ENCODE measurements at places on chromosomes 1 and 21.

DNA sequence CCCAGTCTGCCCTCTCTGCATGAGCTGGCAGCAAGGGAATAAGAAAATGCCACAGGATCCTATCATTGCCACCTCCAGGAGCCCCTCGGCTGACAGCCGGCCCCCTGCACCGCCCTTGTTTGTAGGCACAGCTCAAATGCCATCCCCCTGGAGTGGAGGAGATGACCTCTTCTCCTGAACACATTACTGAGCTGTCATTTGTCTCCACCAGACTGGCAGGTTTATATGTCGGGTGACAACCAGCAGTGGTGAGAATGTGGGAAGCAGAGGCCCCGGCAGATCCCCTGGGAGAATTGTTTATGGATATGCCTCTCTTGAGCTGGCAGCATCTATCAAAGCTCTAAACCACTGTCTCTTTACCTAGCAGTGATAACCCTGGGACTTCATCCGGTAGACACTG, 135.4 kb upstream of the FMN2 start:
- DNase-seq: no peak

DNA sequence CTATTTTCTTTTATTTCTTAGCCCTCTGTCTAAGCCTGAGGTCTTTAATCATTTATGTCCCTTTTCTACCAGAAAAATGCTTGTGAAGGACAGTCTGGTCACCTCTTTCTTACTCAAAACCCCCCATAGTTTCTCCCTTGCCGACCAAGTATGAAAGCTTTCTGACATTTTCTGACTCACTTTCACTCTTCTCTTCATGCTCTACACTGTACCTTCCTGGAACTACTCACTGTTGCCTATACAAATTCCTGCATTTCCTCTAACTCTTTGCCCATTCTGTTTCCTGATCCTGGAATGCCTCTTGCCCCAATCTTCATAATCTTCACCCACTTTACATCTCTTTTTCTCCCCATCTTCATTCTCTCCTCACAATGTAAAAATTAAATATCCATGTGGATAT, 380.0 kb downstream of the HHIPL2 start:
- DNase-seq: no peak

- no peak for DNase-seq
These were observed 157.1 kb downstream of the DSCAM start for GRCh38 chr21:40689840-40690360.

DNA sequence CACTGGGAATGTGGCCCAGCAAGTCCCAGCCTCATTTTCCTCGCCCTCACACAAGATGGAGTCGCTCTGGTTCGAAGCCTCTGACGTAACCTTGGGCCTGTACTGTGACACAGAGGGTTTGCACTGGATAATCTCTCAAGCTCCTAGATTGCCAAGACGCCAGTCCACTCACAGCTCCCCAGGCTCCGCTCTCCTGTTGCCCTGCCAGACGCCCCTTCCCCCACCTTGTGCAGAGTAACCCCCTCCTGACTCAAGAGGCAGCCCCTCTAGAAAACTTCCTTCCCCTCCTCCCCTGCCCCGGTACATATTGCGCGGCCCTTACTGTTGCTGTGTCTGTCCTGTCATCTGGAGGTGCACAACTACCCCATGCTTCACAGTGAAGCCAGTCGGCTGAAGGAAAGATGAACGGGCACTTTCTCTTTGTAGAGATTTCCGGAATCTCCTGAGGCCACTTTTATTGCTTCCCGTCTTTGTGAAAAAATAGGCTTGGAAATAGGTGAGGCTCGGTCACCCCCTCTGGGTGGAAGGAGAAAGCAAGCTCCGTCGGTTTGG, 981 bp upstream of the KIAA1614 start:
- no peak for DNase-seq

GRCh38 chr1:91092503-91092902, 70.7 kb upstream of the ZNF644 start:
- no peak for DNase-seq

DNA sequence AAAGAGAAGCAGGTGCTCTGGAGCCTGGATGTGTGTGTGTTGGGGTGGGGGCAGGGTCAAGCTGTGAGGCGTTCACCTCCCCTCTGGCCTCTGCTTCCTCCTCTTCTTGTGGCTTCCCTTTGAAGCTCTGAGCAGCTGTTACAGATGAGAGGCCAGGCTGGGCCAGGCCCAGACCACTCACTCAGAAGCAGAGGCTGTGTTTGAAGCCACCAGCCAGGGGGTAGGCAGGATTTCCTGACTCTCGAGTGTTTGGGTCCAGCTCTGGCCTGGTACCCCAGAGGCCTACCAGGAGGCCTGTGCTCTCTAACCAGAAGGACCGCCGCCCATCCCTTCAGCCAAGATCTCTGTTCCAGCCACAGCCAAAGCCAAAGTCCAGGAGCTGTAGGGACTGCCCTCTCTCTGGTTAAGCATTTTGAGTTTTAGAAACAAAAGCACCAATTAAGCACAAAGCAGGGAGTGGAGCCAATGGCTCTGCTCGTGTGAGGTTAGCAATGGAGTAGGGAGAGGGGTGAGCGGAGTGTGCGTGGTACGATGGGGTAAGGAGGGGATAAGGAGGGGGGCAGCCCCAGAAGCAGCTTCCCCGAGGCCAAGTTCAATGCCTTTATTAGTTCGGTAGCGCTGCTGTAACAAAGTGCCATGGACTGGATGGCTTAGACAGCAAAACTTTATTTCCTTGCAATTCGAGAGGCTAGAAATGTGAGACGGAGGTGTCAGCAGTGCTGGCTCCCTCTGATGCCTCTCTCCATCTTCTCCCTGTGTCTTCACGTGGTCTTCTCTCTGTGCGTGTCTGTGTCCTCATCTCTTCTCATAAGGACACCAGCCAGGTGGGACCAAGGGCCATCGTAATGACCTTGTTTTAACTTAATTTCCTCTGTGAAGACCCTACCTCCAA, 20.5 kb downstream of the RCSD1 start:
- no peak for DNase-seq

- DNase-seq: no peak
These were observed 73.5 kb upstream of the NGF start for GRCh38 chr1:115411371-115412063.

- no peak for DNase-seq
These were observed 113.4 kb upstream of the HOOK1 start for GRCh38 chr1:59701376-59701775.

DNA sequence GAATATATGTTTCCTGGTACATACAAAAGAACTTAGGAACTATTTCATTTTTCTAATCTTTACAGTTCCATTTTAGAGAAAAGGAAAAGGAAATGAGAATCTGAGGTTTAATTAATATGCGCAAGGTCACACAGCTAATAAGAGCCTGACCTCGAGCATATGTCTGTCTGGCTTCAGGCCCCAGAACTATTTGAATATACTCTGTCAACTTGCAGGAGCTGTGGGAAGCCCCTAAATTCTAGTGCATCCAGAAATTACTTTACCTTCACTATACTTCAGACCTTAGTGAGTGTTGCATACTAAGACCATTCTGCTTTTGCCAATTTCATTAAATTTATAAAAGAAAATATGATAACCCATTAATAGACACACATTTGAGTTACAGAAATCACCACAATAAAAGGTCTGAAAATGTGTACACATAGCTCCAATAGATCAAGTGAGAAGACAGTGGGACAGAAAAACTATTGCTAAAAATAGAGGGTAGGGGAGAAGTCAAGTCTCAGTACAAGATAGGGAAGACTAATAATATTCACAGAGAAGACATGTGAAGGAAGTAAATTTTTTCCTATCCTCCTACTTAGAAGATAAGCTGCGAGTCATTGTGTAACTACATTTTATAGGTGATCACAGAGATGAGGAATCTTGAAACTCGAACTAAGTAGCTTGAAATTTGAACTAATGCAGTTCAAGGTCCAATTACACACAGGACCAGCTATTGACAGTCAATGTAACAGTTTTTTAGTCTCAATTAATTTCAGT, 3.8 kb downstream of the RGS13 start:
- DNase-seq: no peak

GRCh38 chr1:219031809-219032208, 141.9 kb upstream of the LYPLAL1 start:
- no peak for DNase-seq

- no peak for DNase-seq
These were observed 19.0 kb downstream of the TEX35 start for GRCh38 chr1:178531887-178532286.

DNA sequence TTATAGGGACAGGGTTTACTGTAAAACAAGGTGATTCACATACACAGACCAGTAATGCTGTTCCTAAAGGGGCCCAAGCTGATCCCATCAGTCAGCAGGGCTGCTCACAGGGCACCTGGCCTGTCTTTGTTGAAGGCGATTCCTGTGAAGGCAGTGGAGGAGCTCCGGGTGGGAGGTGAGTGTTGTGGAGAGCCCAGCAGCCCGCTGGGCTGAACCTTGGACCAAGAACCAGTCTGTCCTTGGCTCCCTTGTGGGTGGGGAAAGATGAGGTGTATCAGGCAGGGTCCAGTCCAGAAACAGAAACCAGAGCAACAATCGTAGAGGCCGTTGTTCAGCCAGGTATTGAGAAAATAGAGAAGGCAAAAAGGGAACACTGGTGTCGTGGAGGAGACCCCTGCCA, 12.5 kb downstream of the PDXK start:
- no peak for DNase-seq

DNA sequence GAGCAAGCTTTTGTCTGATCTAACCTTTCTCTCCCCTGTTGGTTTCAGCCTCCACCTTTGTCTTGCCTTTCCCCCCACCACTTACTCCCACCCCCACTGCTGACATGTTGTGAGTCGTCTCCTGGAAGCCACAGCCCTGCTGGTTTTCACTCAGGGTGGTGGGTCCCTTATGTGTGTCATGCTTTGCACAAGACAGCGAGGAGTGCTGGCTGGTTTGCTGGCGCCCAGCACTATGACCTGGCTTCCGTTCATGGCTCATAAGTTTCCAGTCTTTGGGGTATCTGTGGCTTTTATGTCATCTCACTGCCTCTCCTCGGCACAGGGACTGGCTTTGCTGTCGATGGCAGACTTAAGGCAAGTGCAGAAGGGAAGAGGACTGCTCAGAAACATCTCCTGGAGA, 177.7 kb downstream of the KIF26B start:
- DNase-seq: no peak

- no peak for DNase-seq
These were observed 690 bp downstream of the C1orf216 start for GRCh38 chr1:35717911-35718476.

- DNase-seq: no peak
These were observed 3.9 kb upstream of the OR6K3 start for GRCh38 chr1:158724442-158724841.

- DNase-seq: no peak
These were observed 135.6 kb downstream of the ZZZ3 start for GRCh38 chr1:77546890-77547289.

GRCh38 chr1:50271968-50272578, 151.2 kb downstream of the DMRTA2 start:
- DNase-seq: no peak

DNA sequence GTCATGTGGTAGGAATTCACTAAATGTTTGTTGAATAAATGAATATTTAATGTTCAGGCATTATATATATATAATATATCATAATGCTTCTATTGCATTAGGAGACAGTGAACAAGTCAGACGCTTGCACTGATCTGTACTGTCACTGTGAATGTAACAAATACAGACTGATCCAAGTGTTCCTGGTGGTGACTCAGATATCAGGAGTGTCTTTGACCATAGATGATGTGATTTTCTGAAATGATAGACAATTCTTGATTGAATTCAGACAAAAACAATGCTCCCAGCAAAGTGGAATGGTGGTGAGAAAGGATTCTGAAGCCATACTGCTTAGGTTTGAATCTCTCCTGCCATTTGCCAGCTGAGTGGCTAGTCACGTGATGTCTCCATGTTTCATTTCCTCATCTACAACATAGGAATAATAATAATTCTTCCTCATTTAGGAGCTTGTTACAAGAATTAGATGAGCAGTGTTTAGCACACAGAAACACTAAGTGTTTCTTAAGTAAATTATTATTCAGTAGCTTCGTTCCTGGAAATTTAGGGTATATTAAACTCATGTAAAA, 71.0 kb downstream of the OLFML2B start:
- DNase-seq: no peak

GRCh38 chr1:84330125-84330984, 28.8 kb downstream of the SAMD13 start:
- no peak for DNase-seq

DNA sequence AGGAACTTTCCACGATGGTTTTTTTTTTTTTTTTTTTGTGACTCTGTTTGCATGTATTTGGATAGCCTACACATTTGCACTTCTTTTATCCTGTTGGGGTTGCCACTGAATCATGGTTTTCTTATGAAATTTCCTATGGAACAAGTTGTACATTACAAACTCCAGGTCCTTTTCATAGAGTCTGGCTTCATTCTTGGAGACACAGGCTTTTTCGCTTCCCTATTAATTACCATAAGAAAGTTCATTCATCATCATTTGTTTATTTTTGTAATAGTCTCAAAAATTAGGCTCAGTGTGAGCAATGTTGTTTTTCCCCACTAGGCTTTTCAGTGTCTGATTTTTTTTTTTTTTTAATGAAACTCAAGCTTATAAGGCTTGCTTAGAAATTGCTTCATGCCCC, 179.4 kb downstream of the FMN2 start:
- no peak for DNase-seq

DNA sequence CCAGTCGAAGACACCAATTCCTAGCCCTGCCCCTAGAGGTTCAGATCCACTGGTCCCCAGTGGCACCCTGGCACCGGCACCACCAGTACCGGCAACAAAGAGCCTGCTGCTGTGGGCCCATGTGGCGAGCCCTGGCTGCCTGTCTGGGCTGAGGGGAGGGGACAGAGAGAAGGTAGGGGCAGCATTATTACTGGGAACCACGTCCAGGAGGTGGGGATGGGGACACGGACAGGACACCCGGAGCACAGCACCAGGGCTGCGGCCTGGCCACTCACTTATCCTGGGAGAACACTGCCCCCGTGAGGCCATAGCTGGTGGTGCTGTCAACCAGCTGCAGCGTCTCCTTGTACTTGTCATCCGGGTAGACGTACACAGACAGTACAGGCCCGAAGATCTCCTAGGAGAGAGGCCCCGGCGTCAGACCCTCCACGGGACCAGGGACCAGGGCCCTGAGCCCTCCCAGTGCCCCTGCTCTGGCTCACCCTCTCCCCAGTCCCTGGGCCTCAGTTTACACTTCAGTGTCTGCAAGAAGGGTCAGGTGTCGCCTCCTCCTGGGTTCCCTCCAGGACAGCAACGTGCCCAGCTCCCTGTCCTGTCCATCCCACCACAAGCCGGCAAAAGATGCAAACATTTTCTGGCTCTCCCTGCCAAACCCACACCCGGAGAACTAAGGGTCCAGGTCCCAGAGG, 15.8 kb upstream of the TAS1R2 start:
- peak; percentile 35 for DNase-seq

- no peak for DNase-seq
These were observed 615.5 kb upstream of the ADAMTS5 start for GRCh38 chr21:27582246-27582947.

GRCh38 chr1:16367968-16368890, 1.2 kb downstream of the SZRD1 start:
- no peak for DNase-seq
